ENCODE measurements at places on chromosomes 3 and 15.
A peak's percentile ranks its signal among the peaks of the same experiment; 100 is the strongest.

DNA sequence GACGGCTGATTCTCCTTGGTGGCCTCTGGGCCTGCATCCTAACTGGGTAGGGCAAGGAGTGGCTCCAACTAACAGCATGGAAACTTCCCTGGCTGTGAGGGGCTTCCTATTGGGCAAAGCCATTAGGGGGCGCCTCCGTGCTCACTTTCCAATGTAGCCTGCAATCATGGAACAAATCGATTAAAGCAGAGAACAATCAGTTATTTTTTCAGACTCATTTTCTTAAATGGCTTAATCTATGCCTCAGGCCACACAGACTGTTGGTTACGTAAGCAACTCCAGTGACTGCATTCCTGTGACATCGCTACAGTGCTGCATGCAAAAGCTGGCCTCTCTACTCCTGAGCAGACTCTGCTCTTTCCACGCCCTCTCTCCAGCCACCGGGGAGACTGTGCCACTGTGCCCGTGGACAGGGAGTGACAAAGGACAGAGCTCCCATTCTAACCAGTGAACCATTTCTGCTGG, 278.9 kb downstream of the KLF13 start:
- DNase-seq = peak; percentile 57

GRCh38 chr15:100721758-100722550, 119.6 kb downstream of the ASB7 start:
- DNase-seq = peak; percentile 100

DNA sequence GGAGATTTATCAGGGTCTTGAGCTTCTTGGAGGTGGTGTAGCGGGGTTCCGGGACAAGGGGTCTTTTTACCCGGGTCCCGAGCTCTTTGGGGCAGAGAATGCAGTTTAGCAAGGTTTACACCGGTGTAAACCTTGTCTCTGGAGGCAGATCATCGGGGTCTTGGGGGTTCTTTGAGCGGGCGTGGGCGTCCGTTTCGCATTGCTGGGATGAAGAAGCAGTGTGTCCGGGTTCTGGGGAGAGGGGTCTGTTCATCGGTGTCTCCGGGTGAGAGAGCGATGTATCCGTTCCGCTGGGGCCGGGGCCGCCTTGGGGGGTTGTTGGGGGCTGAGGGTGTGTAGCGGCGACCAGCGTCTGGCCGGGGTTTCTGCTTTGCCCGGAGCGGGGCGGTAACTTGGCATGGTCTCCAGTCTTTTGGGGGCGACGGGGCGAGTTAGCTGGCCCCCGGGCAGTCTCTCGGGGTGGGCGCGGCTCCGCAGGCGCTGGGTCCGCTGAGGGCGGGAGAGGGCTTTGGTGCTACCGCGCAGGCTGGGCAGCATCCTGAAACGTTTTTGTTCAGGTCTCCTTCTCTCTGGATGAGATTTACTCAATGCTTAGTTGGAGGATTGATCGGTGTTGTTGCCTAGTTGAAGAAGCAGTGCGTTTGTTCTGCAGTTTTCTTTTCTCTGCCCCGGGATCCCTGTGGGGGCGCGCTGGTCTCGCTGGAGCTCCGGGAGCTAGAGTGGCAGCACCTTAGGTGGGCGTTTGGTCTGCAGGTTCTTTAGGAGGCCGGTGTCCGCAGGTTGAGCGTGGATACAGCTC, 843 bp downstream of the GLCE start:
- DNase-seq = peak; percentile 40

DNA sequence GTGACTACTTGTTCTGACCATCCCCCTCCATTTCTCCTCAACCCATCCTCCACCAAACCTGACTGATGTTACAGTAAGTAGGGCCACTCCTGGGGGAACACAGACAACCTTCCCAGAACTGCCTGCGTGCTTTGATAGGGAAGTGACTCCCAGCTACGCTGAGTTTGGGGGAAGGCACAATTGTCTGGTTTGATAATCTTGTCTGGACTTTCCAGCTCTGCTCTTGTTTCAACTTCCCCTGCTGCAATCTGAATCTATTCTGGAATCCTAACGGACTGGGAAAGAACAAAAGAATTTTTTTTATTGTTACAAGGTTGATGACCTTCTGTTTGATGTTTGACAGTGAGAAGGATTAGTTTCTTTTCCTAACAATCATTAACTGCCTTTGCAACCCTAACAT, 895.6 kb downstream of the ROBO1 start:
- DNase-seq = no peak

DNA sequence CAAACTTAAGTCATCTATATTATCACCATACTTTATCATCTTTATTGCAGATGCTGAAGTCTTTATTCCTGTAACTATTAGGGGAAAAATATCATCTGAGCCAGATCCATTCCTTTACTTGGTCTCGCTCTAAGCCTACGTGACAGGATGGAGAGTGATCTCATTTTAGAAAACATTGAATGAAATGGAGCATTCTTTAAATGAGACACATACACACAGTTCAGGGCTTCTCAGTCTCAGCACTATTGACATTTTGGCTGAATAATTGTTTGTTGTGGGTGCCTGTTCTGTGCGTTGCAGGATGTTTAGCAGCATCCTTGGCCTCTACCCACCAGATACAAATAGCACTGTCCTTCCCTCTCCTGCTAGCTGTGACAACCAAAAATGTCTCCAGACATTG, 36.2 kb upstream of the PROK2 start:
- no peak for DNase-seq

DNA sequence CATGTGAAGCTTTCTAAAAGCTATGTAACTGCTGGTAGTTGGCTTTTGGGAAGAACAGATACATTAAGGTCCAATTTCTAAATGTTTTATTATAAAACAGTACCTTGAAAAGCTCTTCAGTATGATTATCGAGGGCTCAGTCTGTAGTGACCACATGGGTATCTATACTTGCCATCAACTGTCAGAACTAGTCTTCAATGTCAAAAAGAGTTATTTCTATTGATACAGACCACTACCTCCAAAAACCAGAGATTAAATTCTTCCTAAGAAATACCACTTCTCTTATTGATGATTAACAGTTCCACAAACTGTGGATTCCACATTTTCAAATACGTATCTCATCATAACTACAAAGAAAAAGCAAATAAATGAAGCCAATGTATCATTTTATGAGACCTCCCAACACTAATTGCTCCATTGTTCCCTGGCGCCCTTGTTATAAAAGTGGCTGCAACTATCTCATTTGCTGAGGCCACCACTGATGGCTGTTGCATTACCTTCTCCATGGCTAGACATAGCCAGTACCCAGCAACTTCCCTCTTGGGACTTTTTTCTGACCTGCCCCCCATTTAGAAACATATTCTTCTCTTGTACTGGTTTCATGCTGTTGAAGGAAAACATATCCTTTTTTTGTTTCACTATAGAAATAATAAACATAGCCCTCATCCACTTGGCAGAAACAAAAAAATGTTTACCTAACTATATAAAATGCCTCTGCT, 33.9 kb upstream of the MBNL1 start:
- DNase-seq = no peak

DNA sequence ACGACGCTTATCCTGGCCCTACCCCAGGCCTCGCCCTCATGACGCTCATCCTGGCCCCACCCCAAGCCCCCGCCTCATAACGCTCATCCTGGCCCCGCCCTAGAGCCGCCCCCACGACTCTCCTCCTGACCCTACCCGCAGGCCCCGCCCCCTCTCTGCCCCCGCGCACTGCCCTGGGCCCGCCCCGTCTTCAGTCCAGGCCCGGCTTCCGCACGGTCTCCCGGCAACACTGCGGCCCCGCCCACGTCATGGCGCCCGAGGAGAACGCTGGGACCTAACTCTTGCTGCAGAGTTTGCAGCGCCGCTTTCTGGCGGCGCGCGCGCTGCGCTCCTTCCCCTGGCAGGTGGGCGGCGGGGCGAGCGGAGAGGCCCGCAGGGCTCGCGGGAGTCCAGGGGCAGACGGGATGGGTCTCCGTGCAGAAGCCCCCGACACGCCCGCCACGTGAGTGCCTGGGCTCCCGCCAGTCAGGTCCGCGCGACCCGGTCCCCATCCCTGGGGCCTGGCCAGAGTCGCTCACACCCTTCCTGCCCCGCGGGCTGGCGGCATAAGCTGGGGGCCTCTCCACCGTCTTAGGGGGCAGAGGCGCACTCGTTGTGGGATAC, 52.5 kb upstream of the ROPN1B start:
- DNase-seq = peak; percentile 90

DNA sequence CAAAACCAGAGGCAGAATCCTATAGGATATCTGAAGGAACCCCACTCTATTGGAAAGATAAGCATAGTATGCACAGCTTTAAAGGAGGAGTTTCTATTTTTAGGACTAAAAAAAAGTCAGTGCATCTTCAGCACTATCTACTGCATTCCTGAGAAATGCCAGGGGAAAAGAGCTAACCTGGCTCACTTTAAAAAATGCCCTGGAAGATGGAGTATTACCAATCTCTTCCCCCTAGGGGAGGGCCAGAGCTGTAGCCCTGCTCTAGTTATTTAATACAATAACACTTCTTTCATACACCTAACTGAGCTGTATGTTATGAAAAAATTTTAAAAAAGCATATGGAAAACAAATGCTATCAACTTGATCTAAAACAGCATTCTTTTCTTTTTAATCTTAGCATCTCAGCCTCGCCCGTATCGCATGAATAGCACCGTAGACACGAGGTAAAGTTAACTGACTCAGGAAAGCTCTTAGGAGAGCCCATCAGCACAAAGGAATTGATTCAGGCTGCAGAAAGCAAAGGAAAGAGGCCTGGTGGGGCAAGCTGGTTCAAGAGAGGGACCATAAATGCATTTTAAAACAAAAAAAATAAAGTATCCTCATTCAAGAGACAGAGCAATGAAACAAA, 50.2 kb downstream of the TGM4 start:
- no peak for DNase-seq

DNA sequence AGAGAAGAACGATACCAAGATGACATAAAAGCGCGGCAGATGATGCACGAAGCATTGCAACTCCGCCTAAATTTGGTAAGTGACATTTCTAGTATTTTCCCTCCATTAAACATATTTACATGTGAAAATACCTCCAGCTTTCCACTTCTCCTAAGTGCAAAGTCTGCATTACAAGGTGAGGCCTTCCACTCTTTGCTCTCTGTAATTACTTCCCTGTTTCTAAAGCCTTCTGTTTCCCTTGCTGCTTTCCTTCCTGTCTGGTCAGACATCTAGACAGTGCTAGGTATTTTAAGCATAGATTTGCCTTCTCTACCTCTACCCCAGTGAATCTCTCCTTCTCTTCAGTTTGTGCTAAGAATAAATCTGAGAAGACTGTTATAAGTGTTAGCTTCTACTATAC, 1.9 kb downstream of the P2RY12 start:
- no peak for DNase-seq

GRCh38 chr3:9401986-9402385, 4.6 kb downstream of the SETD5 start:
- DNase-seq = no peak

GRCh38 chr15:69813881-69814280, 283.8 kb downstream of the TLE3 start:
- peak; percentile 71 for DNase-seq

- no peak for DNase-seq
Observed at GRCh38 chr15:71916834-71917233, 106.5 kb downstream of the NR2E3 start.

DNA sequence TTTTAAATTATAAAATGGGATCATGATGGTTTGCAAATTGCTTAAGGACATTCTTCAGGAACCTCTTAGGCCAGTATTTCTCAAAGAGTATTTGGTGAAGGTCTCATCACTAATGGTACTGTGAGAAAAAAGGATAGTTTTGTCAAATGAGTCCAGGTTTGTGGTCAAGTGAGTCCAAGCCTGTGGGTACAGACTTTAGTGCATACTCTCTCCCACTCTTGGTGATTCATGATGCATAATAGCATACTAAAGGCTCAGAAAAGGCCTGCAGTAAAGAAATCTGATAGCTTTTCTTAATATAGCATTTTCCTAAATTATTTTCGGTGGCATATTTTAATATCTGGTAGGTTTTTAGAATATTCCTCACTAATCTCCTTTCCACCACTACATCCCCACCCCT, 20.0 kb downstream of the BOC start:
- DNase-seq = peak; percentile 93

- peak; percentile 54 for DNase-seq
Observed at GRCh38 chr15:91521996-91522395, 331.5 kb upstream of the SLCO3A1 start.

DNA sequence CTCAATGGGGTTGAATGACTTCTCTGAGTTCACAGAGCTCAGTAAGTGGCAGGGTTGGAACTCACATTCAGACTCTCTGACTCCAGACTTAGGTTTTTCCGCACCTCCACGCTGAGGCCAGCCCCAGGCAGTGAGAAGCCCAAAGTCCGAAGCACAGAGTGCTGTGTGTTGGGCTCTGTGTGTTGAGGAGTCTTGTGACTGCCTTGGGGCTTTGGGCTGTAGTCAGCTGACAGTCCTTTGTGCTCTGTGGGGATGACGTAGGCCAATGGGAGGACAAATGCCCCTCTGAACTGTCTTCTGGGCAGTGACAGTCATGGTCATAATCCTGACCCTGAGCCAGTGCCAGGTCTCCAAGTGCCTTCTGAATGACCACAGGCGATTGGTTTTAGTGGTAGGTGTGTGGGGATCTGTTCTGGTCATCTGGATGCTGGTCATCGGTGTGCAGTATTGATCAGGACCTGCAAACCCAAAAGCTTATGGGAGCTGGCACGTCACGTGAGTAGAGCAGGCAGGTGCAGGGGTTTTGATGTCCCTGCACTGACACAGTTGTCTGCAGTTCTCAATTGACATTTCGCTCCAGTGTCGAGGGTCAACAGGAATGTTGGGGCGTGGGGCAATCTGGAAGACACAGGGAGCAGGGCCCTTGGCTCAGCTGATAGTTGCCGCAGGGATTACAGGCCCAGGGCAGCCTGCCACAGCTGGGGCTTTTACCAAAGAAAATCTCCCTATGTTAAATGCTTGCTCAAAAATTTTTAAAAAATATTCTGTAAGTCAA, 45.3 kb downstream of the CAPN3 start:
- no peak for DNase-seq

DNA sequence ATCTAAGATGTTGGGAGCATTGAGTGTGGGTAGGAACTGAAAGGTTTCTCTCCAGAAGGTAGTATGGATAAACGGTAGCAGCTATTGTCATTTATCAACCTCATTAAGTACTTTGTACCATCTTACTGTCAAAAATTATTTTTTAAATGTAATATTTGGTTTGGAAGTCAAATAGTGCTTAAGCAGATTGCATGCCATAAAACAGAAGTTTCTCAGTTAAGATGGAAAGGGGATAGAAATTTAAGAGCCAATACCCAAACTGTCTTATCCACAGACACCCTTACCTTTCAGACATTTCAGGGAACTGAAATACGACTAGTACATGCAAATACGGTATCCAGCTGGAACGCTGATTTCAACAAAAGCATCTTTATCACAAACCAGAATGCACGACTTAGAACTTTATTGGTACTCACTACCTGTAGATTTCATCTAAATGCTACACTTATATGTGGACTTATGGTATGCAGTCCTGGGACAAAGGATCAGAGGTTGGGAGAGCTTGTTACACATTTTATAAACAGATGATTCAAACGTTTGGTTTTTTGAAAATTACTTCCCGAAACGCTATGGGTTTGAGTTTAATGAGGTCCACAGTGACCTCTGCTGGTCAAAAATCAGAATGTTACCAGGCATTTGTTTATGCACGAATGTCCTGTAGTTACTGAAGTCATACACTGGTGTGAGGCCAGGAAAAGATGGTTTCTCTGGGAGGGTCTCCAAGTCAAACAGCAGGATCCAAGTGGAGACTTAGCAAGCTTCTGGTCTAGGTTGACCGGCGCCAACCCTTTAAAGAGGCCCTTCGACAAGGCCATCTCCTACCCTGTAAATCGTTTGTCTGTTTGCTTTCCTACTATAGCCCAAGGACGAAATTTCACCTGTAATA, 45.7 kb upstream of the DUT start:
- peak; percentile 75 for DNase-seq

All from M059J (cell line).